ENCODE measurements at places on chromosomes 11 and 22.
A peak's percentile ranks its signal among the peaks of the same experiment; 100 is the strongest.

DNA sequence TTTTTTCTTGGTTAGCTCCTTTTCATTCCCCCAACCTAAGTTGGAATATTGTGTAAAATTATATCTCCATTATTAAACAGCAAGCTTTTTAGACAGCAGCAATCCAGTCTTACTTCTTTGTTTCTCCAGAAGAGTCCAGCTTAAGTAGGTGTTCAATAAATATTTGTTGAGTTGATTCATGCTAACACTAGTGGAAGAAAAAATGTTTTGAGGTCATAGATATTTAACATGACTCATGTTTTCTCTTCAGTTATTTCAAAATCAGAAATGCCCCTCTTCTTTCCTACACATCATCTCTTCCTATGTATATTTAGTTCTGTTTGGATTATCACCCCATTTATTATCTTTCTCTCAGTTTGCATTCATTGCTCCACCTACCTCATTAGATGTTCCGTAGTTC, 20.3 kb downstream of the CCDC83 start:
- DNase-seq, result no peak

DNA sequence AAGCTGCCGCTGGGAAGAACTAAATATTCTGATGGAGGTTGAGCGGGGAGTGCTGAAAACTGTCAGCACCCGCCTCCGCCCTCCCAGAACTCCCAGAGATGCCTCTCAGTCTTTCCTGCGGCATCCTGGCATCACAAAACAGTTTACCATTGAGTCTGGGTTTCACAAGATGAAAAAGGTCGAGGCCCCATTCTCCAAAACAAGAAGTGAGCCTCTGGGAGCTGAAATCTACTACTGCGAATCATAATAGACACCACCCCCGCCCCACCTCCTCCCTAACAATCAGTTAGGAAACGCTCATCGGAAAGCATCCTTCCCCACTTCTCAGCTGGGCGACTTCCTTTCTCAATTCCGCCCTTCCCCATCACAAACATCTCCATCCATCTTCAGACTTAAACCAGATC, 1.0 kb downstream of the SUN2 start:
- DNase-seq, result no peak

DNA sequence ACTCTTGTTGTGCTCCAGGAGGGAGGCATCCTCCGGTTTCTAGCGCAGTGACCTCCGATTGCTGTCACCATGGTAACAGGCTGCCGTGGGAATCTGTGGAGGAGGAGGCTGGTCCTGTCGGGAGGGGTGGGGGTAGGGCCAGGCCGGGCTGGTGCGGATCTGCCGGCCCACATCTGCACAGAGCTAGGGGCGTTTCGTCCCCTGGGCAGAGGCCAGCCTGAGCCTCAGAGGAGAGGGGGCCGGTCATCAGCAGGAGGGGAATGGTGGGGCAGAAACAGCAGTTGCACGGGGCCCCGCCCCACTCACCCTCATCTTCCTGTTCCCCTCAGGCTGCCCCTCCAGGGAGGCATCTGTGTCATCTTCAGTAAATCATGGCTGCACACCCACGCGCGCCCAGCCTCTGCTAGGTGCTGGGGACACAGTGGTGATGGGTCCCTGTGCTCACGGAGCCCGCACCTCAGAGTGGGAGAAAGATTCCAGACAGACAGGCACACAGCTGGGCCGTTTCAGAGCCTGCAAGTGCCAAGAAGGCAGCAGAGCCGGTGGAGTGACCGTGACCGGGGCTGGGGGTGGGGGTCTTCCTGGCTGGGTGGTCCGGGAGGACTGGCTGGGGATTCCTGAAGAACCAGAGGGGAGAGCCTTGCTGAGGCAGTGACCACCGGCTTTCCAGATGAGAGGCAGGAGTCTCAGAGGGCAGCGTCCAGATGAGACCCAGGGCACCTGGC, 120.5 kb downstream of the CACNA1I start:
- no peak for DNase-seq

DNA sequence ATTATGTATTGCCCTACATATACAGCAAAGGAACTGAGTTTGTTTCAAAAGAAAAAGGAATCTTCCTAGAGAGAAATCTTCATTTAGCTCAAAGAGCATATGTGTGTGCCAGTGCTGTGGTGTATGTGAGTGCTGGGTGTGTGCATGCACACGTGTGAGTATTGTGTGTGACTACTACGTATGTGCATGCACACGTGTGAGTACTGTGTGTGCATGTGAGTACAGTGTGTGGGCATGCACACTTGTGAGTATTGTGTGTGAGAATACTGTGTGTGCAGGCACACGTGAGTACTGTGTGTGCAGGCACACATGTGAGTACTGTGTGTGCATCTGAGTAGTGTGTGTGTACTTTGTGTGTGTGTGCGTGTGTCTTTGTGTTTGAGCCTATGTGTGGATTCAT, 651.0 kb upstream of the B3GAT1 start:
- no peak for DNase-seq

- no peak for DNase-seq
These were observed 43.4 kb downstream of the MCM5 start for GRCh38 chr22:35443338-35443737.

GRCh38 chr11:129023968-129024676, 81.5 kb upstream of the TP53AIP1 start:
- DNase-seq, result peak; percentile 83

- DNase-seq, result no peak
These were observed 12.3 kb downstream of the LUZP2 start for GRCh38 chr11:24509114-24509513.

DNA sequence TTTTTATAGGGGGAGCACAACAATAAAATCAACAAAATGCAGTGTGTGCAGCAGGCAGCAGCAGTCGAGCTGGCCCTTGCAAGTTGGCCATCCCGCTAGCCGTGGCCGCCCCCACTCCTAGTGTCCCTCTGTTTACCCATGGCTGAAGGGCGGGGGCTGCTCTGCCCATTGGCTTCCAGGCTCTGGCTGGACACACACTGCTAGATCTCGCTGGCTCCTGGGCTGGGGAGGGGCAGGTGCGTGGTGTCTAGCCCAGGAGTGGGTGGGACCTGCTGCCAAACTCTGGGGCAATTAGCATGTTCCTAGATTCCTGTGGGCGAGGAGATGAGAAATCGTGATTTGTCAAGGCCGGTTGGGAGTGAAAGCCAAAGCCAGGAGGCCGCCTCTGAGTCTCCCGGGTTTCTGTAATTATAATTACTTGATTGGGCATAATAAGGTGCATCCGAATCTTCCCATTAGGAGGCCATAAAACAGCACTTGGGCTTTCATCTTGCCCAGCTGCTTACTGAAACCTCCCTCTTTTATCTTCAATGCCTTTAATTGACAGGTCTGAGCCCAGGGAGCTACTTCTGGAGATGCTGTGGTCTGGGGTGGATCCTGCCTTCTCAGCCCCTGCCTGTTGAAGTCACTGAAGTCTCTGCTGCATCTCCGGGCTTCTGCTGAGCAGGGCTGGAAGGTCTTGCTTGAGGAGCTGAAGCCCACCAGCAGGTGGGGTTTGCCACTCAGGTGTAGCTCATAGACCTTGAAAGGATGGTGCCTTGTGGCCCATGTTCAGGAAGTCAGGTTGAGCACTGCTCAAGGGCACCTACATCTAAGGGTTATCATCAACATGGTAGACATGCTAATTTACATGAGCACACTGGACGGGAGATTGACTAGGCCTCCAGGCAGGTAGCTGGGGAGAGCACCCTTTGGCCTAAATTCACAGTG, 44.5 kb upstream of the DKK3 start:
- no peak for DNase-seq

- no peak for DNase-seq
These were observed 77.0 kb downstream of the NECTIN1 start for GRCh38 chr11:119651802-119652584.

DNA sequence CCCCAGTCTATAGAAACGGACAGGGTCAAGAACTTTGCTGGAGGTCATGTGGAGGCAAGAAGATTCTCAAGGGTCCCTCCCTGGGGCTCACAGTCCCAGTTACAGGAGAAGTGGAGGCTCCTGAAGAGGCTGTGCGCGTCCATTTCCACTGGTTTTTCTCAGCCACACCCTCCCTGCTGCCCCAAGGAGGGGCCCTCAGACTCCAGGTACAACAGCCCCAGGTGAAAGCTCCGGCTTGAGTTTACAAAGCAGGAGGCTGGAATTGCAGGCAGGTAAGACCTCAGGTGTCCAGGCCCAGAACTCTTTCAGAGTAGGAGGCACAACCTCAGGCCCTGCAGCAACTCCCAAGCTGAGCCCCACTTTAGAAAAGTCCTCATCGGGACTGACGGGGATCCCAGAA, 3.1 kb downstream of the SHANK2 start:
- DNase-seq, result no peak

GRCh38 chr11:79092791-79093353, 348.0 kb downstream of the TENM4 start:
- DNase-seq, result no peak

GRCh38 chr22:43304831-43305590, 38.2 kb downstream of the SCUBE1 start:
- no peak for DNase-seq

- peak; percentile 34 for DNase-seq
These were observed 27.3 kb downstream of the SCGB1A1 start for GRCh38 chr11:62446091-62446490.

DNA sequence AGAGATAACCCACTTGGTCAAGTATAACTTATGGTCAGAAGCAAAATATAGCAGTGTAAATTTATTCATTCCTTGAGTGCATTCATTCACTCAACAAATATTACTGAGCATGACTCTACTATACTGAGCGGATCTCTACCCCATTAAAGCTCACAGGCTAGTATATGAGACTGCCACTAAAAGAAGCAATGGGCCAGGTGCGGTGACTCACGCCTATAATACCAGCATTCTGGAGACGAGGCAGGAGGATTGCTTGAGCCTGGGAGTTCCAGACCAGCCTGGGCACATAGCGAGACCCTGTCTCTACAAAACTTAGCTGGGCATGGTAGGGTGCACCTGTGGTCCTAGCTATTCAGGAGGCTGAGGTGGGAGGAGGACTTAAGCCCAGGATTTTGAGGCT, 197.6 kb upstream of the BLID start:
- DNase-seq, result no peak

DNA sequence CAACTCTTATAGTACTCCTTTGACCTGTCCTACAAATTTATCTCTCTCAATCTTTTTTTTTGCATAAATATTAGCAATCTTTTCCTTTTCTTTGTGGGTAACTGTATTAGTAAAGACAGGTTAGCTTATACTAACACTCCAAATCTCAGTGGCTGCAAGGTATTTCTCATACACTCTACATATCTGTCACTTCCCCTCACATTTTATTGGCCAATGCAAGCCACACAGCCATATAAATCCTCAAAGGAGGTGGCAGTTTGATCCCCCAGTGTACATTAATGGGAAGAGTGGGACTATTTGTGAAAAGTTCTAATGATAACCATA, 42.6 kb upstream of the EED start:
- no peak for DNase-seq

DNA sequence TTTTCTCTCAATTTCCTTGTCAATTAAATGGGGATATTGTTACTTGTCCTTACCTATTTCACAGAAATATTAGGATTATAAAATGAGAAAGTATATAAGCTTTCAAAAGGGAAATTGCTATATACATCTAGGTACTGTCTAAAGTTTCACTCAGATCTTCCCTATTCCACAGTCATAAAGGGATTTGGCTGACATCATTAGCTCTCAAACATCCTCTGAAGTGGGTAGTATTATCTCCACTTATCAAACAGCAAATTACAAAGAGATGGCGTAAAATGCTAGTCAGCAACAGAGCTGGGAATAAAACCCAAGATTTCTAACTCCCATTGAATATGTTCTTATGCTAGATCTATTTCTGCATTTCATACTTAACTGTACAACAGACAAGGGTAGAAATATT, 50.9 kb downstream of the SLC25A17 start:
- DNase-seq, result no peak

DNA sequence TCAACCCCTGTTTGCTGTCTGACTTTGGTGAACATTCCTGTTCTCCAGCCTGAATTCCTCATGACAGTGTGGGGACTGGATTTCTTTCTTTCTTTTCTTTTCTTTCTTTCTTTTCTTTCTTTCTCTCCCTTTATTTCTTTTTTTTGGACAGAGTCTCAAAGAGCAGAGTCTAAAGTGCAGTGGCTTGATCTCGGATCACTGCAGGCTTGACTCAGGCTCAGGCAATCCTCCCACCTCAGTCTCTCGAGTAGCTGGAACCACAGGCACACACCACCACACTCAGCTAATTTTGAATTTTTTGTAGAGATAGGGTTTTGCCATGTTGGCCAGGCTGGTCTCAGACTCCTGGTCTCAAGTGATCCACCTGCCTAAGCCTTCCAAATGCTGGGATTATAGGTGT, 63.1 kb downstream of the RPUSD4 start:
- no peak for DNase-seq

- no peak for DNase-seq
These were observed 771.7 kb downstream of the NTM start for GRCh38 chr11:132142121-132142520.

GRCh38 chr11:40290171-40290631, 1169.3 kb downstream of the LRRC4C start:
- no peak for DNase-seq

DNA sequence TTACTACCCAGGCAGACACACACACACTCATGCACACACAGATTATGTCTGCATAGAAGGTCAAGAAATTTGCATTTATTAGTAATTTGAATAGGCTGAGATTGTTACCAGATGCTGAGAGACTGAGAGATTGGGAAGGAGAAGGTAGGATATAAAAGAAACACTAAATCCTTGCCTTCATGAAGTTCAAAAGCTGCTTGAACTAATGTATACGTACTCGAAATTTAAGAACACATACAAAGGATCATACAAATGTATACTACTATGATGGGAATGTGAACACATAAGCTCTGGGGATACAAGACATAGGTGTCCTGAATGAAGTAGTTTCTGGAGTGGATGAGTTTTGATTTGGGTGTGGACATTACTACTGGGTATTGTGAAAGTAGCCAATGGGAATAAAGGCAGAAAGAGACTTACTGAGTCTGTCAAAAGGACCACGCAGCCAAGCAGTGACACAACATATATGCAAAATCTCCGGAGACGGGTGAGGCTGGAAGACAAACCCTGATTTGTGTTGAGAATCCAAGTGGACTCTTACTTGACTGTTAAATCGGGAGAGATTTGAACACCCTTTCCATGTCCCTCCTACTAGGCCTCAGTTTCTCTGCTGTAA, 7.3 kb upstream of the PKNOX2 start:
- no peak for DNase-seq

DNA sequence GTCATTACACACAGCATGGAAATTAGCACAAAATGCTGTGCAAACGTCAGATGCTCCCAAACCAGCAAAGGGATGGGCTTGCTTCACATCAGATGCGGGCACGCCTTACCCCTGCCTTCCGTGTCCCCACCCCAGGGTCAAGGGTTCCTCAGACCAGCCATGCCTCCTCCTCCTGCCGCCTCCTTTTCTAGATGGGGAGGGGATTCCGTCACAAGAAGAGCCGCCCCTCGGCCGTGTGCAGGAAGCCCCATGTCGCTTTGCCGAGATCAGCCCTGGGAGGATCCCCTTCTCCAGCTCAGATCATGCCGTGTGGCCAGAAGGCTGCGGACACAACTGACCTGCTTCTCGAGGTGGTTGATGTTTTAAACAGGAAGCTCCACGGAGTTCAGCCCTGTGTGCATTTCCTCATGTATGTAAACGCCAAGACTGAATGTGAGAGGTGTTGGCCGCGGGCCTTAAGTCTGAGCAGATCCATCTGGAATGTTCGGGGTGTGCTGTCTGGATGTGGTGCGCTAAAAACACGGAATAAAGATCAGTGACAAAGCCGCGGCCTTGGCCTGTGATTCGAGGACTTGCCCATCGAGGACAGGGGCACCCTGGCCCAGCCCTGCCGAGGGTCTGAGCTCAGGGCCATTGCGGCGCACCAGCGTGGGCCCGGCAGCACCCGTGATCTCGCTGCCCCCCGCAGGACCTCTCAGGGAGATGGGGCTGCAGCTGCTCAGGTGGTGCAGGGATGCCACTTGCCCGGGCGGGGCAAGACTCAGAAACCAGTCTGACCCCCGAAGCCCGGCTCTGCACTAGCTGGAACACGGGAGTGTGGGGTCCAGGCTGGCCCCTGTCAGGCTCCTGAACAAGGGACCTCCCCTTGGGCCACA, 412.9 kb downstream of the TBC1D22A start:
- peak; percentile 6 for DNase-seq
